ENCODE measurements at places on chromosomes 13 and 19. TPM values are rescaled to one million over a fixed set of nuclear protein-coding genes. Genes with fewer than 3 reads are reported as not detected.
A peak's percentile ranks its signal among the peaks of the same experiment; 100 is the strongest.

SELENOW gene
- total RNA-seq = 296 TPM

ZNF709 gene
- 37.5 TPM for total RNA-seq

ARRDC5 gene
- not detected for total RNA-seq

GRCh38 chr13:110574161-110574560, 12.6 kb upstream of the RAB20 start:
- no peak for DNase-seq

DNA sequence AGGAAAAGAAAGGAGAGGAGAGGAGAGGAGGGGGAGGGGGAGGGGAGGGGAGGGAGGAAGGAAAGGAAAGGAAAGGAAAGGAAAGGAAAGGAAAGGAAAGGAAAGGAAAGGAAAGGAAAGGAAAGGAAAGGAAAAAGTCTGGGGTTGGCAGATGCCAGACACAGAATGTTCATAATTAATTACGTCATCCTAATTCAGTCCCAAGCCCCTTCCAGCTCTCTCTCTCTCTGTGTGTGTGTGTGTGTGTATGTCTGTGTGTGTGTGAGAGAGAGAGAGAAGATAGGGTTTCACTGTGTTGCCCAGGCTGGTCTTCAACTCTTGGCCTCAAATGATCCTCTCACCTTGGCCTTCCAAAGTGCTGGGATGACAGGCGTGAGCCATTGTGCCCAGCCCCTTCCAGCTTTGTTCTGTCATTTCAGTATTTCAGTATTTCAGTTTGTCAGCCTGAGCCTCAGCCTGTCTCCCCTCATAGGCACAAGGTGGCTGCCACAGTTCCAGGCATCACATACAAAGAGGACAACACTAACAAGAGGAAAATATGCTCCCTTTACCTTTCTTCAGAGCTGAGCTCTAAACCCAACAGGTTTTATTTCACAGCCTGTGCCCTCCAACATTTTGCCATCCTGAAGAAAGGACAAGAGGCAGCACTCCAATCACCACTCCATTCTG, 14.6 kb downstream of the IFNL3 start:
- DNase-seq = no peak

TNFSF11 gene
- total RNA-seq = 0.41 TPM

ZSCAN5C gene
- total RNA-seq = not detected

GRCh38 chr19:7901337-7901736, 2.3 kb upstream of the MAP2K7 start:
- no peak for DNase-seq

KCNJ14 gene
- total RNA-seq = 0.82 TPM

- peak; percentile 92 for DNase-seq
Observed at GRCh38 chr13:36818804-36819738, at the start of gene RFXAP. Gene RFXAP, plus strand, starts transcription at chr13:36819222. Its CDS starts 136 bp downstream, at chr13:36819358.

GRCh38 chr13:24706886-24707585, 26.8 kb downstream of the ATP12A start:
- no peak for DNase-seq

DNA sequence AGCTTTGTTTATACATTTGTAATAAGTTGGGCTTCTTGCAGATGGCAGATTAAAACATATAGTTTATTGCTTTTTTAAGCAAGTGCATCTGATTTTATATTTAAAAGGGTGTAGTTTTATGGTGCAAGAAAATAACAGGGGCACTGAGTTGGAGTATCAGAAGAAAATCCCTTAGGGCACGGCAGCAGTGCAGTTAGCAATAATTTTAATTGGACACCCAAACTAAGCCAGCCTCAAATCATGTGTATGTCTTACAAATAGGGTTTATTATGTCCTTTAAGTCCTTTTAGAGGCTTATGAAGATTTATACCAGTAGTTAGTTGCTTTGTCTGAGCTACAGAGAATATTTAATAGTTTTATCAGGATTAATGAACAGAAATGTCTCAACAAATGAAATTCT, 57.5 kb downstream of the GPC6 start:
- DNase-seq = no peak

DNA sequence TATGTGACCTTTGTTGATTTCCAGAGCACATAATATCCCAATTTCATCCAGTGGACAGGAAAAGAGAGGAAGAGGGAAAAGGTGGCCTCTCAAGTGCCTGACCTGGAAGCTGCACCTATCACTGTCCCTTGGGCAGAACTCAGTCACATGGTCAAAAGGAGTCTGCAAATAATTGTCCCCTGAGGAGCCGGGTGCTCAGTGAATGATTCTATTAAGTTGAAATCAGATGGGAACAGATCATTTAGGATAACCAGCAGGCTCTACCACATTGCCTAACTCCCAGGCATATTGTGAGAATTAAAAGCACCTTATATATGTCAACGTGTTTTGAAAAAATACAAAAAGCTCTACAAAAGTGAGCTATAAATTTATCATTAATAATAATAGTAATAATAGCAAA, 6.8 kb downstream of the KL start:
- no peak for DNase-seq

- no peak for DNase-seq
Observed at GRCh38 chr13:51682686-51683085, 98.4 kb downstream of the WDFY2 start.

GRCh38 chr13:37488726-37489125, 109.8 kb downstream of the POSTN start:
- no peak for DNase-seq

DNA sequence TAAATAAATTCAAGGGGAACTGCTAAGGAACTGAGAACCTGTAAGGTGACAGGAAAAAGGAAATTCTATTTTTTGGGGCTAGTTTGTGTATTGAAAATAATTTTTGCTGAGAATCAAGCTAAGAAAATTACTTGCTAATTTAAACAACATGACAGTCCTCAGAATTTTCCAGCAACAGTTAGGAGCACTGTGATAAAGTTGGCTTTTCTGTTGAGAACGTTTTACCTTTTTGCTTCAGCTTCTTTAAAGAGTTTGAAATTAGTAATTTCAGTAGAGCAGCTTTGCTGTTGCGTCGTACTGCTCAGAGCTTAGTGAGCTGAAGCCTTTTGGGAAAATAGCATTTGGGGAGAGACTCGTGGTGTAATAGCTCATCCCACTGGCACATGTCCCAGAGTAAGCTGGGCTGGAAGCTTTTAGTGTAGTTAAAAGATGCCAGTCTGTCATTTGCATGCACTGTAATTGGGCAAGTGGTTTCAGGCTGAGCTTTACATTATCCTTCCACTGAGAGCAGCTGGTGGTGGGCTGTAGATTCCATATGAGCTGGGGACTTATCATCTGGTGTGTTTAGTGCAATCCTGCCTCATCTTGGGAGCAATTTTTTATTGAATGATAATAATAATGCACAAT, 69.8 kb downstream of the LRCH1 start:
- DNase-seq = no peak

CPB2 gene
- not detected for total RNA-seq

NAPSA gene
- total RNA-seq = not detected

GRCh38 chr19:54096617-54097106, 3.9 kb downstream of the OSCAR start:
- DNase-seq = no peak

ZNF98 gene
- total RNA-seq = 3.7 TPM

SUCLA2 gene
- 69.3 TPM for total RNA-seq

- DNase-seq = no peak
Observed at GRCh38 chr13:65461590-65461989, 1768.5 kb downstream of the PCDH9 start.

GRCh38 chr13:29543230-29544215, 52.0 kb downstream of the SLC7A1 start:
- no peak for DNase-seq

DNA sequence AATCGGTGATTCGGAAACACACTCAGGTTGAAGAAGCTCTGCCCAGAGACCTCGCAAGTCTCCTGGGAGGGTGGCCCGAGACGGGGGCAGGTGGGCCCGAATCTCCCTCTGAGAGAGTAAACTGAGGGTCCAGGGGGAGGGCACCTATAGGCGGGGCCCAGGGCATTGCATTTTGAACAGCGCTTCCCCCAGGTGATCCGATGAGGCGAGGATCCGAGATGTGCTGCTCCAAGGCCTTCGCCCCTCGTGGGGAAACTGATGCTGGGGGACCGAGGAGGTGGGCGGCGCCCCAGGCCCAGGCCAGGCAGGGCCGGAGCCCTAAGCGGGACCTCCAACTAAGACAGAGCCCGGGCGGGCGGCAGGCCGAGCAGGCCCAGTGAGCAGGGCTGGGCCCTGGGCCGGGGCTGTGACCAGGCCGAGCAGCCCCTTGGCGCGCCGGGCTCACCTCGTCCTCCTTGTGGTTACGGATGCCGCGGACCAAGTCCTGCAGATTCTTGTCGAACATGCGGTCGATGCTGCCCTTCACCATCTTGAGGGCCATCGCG, 500 bp downstream of the AP3D1 start:
- DNase-seq = no peak

DNA sequence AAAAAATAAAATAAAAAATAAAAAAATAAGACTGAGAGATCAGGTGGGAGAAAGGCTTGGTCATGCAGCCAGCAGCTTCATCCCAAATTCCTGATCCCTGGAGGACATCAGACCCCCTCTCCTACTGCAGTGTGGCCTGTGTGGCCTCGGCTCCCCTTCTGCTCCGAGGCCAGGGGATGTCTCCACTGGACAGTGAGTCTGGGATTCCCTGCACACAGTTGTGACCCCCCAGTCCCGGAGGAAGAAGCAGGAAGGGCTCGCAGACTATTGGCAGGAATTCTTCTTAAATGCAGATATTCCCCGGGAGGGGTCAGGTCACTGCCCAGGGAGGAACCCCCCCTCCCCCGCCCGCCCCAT, 41.9 kb downstream of the ZNF627 start:
- DNase-seq = no peak

DNA sequence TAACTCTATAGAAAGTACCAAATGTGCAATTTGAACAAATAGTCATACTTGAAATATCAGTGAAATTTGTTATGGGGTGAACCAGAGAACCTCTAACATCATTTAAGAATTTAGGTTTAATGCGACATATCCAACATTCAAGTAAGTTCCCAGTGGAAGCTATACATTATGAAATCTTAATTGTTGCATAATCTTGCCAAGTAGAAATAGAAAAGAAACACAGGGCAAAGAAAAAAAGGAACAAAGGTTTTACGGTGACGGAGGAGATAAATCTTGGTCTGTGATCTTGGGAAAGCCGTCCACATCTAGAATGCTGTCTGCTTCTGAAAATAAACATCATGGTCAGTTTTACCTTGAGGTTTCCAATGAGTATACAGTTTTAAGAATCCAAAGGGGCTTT, 445.7 kb downstream of the RFC3 start:
- no peak for DNase-seq

DNA sequence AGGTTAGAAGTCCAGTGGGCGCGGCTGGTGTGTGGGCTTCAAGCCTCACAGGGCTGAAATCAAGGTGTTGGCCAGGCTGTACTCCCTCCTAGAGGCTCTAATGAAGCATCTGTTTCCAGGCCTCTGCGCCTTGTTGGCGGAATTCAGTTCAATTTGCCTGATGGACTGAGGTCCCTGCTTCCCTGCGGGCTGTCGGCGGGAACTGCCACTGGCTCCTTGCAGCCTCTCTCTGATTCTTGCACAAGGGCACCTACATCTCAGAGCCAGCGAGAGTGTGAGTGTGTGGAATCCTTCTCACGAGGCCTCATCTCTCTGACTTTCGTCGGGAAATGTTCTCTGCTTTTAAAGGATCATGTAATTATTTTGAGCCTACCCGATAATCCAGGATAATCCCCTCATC, 128.6 kb downstream of the DLEU7 start:
- no peak for DNase-seq

DNA sequence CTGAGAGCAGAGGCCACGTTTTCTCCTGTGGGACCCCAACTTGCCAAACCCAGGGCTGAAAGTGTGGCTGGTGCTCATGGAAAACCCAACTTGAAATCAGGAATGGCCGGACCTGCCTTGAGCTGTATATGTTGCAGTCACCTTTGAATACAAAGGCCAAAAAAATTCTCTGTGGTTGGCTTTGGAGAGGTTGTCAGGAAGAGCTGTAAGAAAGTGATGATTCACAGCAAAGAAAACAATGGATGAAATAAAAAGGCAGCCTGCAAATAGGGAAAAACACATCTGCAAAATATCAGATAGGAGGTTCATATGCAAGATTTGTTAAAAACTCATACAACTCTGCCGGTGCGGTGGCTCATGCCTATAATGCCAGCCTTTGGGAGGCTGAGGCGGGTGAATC, 715.8 kb downstream of the UQCRFS1 start:
- DNase-seq = no peak

- no peak for DNase-seq
Observed at GRCh38 chr13:39462428-39462827, 140.6 kb downstream of the LHFPL6 start.

- DNase-seq = no peak
Observed at GRCh38 chr19:51316688-51317087, 5.2 kb downstream of the IGLON5 start.

DNA sequence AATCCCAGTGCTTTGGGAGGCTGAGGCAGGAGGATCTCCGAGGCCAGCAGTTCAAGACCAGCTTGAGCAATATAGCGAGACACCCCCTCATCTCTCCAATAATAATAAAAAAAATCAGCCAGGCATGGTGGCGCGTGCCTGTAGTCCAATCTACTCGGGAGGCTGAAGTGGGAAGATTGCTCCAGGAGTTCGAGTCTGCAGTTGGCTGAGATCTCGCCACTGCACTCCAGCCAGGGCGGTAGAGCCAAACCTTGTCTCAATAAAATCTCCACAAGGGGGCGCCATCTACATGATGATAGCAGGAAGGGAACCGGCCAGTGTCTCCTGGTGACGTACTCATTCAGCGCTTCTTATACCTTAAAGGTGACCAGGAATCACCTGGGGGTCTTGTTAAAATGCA, 13.6 kb upstream of the C5AR1 start:
- DNase-seq = peak; percentile 36

DNA sequence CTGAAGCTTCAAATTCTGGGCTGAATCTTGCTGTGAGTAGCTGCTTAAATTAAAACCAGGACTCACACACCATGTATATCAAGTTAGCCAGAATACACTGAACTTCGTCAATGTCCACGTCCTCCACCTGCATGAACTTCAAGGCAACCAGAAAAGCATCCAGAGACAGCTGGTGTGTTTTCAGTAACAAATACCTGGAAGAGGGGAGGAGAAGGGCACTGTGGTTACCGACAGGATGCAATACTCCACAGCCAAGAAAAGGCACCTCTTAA, 20.4 kb downstream of the PROZ start:
- no peak for DNase-seq

- DNase-seq = no peak
Observed at GRCh38 chr19:42038666-42039065, 31.3 kb downstream of the GRIK5 start.

CEACAM18 gene
- not detected for total RNA-seq

PCP2 gene
- total RNA-seq = not detected

APOC1 gene
- total RNA-seq = 2.9 TPM

FBXO17 gene
- total RNA-seq = 4.5 TPM

DNA sequence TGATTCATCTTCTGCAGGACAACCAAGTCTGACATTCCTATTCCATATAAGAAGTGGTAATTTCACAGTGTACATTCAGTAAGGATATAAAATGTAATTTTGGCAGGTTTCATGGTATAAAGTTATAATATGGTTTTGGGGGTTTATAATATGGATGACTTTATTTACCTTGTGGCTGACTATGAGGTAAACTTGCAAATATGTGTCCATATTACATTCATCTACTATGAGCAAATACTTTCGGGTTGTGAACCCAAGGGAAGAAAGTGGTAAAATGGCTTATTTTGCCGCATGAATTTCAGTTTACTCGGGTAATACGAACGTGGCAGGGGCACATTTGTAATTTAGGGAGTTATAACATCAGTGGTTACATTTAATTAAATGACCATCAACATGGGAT, 86.7 kb upstream of the TNFSF11 start:
- DNase-seq = no peak

GNG7 gene
- total RNA-seq = 7.7 TPM

ARGLU1 gene
- total RNA-seq = 97.4 TPM

KCNN4 gene
- not detected for total RNA-seq

Measured in frontal cortex (tissue), 4 donors.